ENCODE measurements at places on chromosomes 7 and 10. TPM values are rescaled to one million over a fixed set of nuclear protein-coding genes. Genes with fewer than 3 reads are reported as not detected.

- H3K27me3 ChIP-seq, result peaks cover 46% of the 10 kb centered on the region
- DNase-seq, result no peak
- H3K36me3 ChIP-seq, result no peaks in the 10 kb centered on the region
- peaks cover 34% of the 10 kb centered on the region for H3K4me1 ChIP-seq
Measured at GRCh38 chr7:364536-364935, 74.6 kb downstream of the FOXL3 start.

DNA sequence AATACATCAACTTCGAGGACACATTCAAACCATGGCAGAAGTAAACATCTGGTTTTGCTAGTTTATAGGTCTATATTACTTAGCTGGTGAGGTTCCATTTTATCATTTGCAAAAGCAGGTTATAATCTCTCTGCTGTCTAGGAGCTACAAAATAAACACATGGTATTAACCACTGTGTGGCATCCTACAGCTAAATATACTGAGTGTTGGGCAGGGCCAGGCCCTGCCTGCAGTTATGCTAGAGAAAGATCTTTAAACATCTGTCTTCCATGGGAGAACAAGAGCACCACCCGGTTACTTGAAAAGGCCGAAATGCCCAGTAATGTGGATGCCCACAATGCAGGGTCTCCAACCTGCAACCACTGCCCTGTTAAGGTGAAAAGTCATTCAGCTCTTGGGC lies 20.6 kb upstream of the FKBP9 start:
- peaks cover 50% of the 10 kb centered on the region for H3K4me1 ChIP-seq
- peak overlapping the region; percentile 60 for H3K27ac ChIP-seq
- peaks cover 30% of the 10 kb centered on the region for H3K36me3 ChIP-seq
- DNase-seq, result no peak

The SPDYE5 gene
- total RNA-seq, result not detected

DNA sequence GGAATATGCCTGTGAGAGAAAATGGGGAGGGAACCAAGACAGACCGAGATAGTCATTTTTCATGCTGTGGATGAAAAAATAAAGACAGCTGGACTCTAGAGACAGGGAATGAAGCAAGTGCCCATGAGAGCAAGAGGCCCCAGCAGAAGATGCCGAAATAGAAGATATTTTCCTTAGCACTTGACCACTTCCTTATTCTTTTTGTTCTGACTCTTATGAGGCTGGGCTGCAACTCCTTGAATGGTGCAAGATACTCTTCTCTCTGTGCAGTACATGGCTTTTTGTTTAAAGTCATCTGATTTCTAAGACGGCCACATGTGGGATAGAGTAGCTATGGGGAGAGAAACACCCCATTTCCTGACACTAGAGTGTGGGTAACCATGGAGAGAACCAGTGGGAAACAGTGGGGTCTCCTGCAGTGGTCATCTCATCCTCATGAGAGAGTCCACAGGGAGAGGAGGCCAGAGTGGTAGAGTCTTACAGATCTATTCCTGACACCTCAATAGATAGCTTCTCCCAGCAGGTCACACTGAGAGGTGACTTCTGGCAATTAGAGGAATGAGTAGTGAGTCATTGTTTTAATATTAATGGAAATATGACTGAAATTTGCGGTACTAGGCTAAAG lies 18.0 kb upstream of the VCL start:
- H3K4me1 ChIP-seq, result no peaks in the 10 kb centered on the region
- DNase-seq, result no peak
- no peaks in the 10 kb centered on the region for H3K27me3 ChIP-seq
- no peak overlapping the region for H3K4me3 ChIP-seq
- no peaks in the 10 kb centered on the region for H3K36me3 ChIP-seq
- no peak overlapping the region for H3K27ac ChIP-seq

GRCh38 chr7:147653456-147653855 lies 937.1 kb upstream of the C7orf33 start:
- no peak overlapping the region for H3K27ac ChIP-seq
- no peaks in the 10 kb centered on the region for H3K36me3 ChIP-seq
- no peak for DNase-seq
- no peaks in the 10 kb centered on the region for H3K4me1 ChIP-seq
- H3K4me3 ChIP-seq, result no peak overlapping the region

The EVX1 gene
- not detected for total RNA-seq
